Stimulated activated CD8-positive, alpha-beta memory T cell treated with anti-CD3 and anti-CD28 coated beads, Interleukin-15, amount 100 ng/mL, for 4 hours (primary cell): ENCODE measurements at places on chromosomes 7 and 10.
A peak's percentile ranks its signal among the peaks of the same experiment; 100 is the strongest.

DNA sequence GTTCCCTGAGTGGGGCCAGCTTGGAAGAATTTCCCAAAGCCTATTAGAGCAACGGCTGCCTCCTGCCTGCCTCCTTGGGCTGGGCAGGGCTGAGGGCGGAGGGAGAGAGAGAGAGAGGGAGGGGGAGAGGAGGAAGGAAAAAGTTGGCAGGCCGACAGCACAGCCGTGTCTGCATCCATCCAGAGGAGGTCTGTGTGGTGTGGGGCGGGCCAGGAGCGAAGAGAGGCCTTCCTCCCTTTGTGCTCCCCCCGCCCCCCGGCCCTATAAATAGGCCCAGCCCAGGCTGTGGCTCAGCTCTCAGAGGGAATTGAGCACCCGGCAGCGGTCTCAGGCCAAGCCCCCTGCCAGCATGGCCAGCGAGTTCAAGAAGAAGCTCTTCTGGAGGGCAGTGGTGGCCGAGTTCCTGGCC, at the start of gene AQP1:
Gene AQP1 (plus strand): TSS at position 293 of the 409 bp plus-strand sequence. CDS start 57 bp downstream, at position 350.
- DNase-seq = no peak

- no peak for DNase-seq
Observed at GRCh38 chr7:128190051-128190647, 50.9 kb upstream of the LEP start.

- no peak for DNase-seq
Observed at GRCh38 chr7:128878226-128879105, 15.8 kb downstream of the ATP6V1F start.

- no peak for DNase-seq
Observed at GRCh38 chr10:62025901-62026879, 124.7 kb downstream of the ARID5B start.

- DNase-seq = no peak
Observed at GRCh38 chr10:124943301-124944092, 1.6 kb downstream of the ZRANB1 start.

DNA sequence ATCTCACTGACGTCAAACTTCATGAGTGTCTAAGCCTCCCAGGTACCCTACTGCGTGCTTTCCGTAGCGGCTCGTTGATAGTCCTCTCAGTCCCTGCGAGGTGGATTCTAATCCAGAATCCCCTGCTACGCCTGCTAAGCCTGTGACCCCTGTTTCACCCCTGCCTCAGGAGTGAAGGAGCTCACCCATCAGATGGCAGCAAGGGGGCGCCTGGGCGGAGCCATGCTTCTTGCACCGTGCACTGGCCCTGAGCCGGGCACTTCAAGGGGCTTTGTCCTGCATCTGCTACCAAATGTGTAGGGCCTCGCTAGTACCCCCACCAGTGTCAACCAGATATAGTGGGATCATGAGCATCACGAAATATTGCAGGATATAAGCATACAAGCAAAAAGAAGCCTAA, 918 bp upstream of the STRA8 start:
- no peak for DNase-seq

DNA sequence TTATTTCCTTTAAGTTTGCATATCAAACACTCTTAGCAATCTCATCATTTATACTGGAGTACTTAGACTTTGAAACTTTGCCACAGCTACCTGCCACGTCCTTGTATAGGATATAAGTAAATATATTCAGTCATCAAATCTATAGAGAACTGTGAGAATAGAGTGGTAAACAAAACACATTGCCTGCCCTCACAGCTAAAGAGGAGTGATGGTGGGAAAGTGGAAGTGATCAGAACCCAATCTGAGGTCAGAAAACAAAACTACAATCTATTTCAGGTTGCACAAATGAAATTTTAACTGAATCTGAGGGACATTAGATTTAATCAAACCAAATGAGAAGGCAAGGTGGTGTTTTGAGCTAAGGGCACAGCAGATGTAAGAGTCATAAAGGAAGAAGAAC, 74.8 kb downstream of the ZEB1 start:
- DNase-seq = no peak

DNA sequence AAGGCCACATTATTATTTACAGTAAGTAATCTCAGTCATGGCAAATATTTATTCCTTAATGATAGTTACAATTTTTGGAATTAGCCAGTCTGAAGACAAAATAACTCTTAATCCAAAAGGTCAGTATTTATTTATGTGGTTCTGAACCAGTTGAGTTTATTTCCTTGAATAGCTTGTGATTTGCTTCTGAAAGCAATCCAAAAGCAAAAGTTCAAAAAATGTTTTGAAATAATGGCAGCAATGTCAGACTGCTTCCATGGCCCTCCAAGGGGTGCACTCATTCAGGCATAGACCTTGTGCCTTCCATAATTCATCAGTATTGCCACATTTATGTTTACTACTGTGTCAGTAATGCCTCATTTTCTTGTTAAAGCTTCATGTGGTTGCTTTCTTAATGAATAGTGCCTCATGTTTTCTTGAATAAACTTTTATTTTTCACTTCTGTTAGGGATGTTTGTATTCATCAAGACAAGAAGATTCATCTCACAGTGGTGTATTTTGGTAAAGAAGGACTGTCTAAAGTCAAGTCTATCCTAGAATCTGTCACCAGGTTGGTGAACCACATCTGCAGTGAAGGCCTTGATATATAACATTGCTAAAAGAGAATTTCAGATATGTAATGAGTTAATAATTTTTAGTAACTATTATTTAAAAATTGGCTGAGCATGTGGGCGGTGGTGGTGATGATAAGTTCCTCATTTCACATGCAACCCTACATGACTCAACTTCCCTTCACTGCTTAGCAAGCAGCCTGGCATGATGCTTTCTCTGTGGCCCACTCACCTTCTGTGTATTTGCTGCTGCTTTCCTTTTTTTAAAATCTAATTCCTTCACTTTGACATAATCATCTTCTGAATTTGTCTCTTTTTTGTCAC, 22.0 kb downstream of the CSGALNACT2 start:
- no peak for DNase-seq

GRCh38 chr7:37117292-37117691, 331.4 kb downstream of the ELMO1 start:
- DNase-seq = no peak

DNA sequence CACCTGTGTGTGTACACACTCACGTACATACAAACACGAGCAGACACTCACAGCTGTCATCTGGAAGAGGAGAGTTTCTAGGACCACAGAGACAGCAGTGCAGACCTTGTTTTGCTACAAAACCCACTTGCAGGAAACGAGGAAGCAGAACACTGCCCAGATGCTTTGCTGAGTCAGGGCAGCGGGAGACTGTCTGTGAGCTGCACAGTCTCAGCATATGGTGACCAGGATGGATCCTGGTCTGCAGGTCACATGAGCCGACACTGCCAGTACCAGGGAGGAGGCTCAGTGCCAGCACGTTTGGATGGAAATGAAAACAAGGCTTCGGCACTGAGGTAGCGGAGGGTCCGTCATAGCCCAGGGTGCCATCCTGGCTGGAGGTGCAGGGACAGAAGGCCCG, 117.6 kb upstream of the DPP6 start:
- DNase-seq = no peak

- DNase-seq = no peak
Observed at GRCh38 chr7:125347269-125347668, 417.6 kb upstream of the POT1 start.

- peak; percentile 52 for DNase-seq
Observed at GRCh38 chr10:73940634-73941221, 29.8 kb downstream of the PLAU start.

- DNase-seq = no peak
Observed at GRCh38 chr7:127922656-127923055, 108.6 kb downstream of the LRRC4 start.

DNA sequence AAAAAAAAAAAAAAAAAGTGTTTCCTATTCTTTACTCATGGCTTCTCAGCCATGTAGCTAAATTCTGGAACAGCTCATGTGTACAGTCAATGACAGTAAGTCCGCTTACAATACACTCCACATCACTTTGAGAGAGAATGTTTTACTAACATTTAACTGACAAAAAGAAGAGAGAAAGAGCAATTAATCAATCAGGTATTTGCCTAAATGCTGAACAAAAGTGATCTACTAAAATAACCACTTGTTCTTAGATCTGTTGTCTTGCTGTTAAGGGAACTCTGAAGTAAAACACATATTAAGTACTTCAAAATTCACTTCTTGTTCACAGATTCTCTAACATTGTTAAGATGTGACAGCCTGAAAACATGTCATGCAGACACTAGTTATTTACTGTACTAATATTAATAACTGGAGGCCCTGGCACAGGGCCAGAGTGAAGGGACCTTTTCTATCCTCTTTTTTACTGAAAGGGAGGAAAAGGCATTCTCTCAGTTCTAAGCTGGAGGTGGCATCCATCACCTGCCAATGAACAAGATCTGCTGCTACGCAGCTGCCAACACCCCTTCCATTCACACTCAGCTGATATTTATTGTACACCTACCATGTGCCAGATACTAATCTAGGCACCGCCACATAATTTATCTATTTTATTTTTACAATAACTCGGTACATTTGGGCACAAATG, 72.6 kb downstream of the AHR start:
- no peak for DNase-seq

GRCh38 chr10:104303594-104304355, 34.5 kb downstream of the ITPRIP start:
- no peak for DNase-seq

DNA sequence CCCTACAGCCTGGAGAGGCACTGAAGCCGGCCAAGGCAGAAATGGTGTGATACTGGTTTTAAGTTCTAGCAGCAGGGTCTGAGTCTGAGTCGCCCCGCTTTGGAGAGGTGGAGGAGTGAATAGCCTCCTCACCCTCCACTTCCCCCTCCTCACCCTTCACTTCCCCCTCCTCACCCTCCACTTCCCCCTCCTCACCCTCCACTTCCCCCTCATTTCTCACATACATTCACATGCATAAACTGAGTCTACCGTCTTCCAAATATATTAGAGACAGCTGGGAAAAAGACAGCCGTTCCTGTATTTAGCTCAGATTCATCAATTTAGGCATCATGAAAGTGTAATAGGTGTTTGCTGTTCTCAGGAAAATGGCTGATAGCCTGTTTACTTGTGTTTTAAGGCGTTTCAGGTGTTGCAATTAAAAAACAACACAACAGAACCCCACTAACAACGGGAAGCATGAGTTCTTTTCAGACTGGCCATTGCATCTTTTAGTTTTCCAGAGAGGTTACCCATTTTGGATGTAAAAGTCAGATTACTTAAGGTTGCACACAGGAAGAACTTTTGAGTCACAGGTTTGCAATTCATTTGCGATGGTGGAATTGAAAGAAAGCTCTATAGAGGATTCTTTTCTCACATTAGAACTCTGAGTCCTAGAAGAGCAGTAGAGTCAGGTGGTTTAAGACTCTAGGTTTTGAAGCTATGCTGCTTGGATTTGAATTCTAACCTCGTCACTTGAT, 861 bp downstream of the NRBF2 start:
- no peak for DNase-seq

GRCh38 chr7:101538596-101539459, 90.3 kb downstream of the MYL10 start:
- DNase-seq = peak; percentile 9

GRCh38 chr10:4332764-4333458, 493.1 kb upstream of the AKR1E2 start:
- DNase-seq = no peak

- DNase-seq = no peak
Observed at GRCh38 chr10:42755028-42755451, 27.6 kb upstream of the BMS1 start.

- DNase-seq = no peak
Observed at GRCh38 chr10:129993621-129994020, 29.5 kb upstream of the EBF3 start.

DNA sequence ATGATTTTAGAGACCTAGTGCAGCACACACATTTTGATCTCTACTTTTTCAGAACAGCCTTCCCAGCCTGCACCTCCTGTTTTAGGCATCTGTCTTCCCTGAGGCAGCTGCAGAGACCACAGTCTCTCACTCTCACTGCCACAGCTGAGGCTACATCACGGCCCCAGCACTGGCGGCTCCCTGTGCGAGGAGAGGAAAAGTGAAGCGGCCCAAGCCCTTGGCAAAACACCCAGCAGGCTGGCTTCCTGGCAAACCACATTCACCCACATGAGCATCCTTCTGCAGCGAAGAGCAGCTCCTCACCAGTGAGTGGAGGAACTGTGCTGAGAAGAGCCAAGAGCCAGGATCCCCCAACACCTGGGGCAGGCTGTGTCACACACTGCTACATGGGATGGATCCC, 14.0 kb downstream of the HUS1 start:
- DNase-seq = no peak

GRCh38 chr10:75287697-75288096, 51.9 kb upstream of the COMTD1 start:
- DNase-seq = no peak
